ENCODE measurements at places on chromosomes 1 and 21.
A peak's percentile ranks its signal among the peaks of the same experiment; 100 is the strongest.

GRCh38 chr21:35508139-35508888, 459.2 kb upstream of the RUNX1 start:
- no peaks in the 10 kb centered on the region for H3K36me3 ChIP-seq
- peaks cover 30% of the 10 kb centered on the region for H3K4me1 ChIP-seq
- DNase-seq: peak; percentile 66
- no peaks in the 10 kb centered on the region for H3K27me3 ChIP-seq
- H3K27ac ChIP-seq: no peak overlapping the region
- H3K4me3 ChIP-seq: no peak overlapping the region

DNA sequence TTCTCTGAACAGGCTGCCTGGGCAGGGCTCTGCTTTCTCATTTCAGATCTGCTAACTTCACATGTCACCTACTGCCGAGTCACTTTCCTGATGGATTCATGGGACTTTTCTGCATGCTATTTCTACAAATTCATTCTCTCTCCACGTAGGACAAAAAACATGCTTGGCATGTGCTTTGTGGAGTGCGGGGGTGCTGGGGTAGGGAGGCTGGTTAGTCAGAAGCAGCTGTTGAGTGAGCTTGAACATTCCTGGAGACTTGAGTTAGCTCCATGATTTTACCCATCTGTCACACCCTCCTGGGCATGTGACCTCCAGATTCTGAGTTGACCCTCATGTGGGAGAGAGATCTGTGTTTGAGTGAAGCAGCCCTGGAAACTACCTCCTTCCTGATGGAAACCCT, 71.4 kb downstream of the UCK2 start:
- DNase-seq: peak; percentile 94
- peaks cover 57% of the 10 kb centered on the region for H3K4me1 ChIP-seq
- no peaks in the 10 kb centered on the region for H3K27me3 ChIP-seq
- no peak overlapping the region for H3K4me3 ChIP-seq

DNA sequence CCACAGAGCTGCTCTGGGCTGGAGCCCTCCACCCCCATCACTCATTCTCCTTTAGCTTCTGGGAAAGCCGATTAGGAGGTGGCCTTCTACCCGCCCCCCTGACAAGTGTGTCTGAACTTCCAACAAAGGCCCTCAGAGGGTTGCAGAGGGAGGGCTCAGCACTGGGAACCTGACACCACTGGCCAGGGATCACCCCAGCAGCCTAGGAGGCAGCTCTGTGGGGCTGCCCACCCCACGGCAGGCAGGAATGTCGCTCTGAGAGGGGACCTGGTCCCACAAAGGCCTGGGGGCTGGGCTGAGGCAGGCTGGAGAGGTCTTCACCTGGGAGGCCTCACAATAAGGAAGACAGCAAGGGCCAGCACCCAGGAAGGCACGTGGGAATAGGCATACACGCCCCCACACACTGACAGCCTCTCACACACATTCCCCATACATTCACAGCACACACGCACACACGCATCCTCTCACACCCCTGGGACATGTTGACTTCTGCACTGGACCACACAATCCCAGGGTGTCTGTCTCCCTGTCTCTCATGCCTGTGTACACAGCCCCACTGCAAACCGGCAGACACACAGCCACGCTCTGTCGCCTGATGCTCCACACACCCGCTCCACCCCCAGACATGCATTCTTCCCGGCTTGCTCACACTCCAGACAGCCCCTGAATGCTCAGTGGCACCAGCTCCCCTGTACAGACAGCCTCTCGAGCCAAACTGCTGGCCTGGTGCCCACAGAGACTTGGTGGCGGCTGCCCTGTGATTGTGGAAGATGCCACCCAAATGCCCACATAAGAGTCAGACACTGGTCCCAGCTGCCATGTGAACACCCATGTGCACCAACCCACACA, 30.7 kb downstream of the DMBX1 start:
- no peaks in the 10 kb centered on the region for H3K36me3 ChIP-seq
- DNase-seq: peak; percentile 88
- H3K4me1 ChIP-seq: peaks cover 42% of the 10 kb centered on the region
- H3K27ac ChIP-seq: peak overlapping the region; percentile 55
- no peaks in the 10 kb centered on the region for H3K27me3 ChIP-seq

- no peak overlapping the region for H3K4me3 ChIP-seq
- H3K27ac ChIP-seq: no peak overlapping the region
- H3K27me3 ChIP-seq: no peaks in the 10 kb centered on the region
- peaks cover 6% of the 10 kb centered on the region for H3K4me1 ChIP-seq
- no peak for DNase-seq
Observed at GRCh38 chr1:33477451-33477850, 5.0 kb downstream of the ZSCAN20 start.

- H3K36me3 ChIP-seq: no peaks in the 10 kb centered on the region
- DNase-seq: no peak
- peaks cover 19% of the 10 kb centered on the region for H3K4me1 ChIP-seq
- no peak overlapping the region for H3K4me3 ChIP-seq
- no peak overlapping the region for H3K27ac ChIP-seq
Observed at GRCh38 chr1:162021124-162021523, 2.5 kb downstream of the OLFML2B start.

Measured in SJSA1 (cell line).